ENCODE measurements at places on chromosomes 7 and 10.
A peak's percentile ranks its signal among the peaks of the same experiment; 100 is the strongest.

DNA sequence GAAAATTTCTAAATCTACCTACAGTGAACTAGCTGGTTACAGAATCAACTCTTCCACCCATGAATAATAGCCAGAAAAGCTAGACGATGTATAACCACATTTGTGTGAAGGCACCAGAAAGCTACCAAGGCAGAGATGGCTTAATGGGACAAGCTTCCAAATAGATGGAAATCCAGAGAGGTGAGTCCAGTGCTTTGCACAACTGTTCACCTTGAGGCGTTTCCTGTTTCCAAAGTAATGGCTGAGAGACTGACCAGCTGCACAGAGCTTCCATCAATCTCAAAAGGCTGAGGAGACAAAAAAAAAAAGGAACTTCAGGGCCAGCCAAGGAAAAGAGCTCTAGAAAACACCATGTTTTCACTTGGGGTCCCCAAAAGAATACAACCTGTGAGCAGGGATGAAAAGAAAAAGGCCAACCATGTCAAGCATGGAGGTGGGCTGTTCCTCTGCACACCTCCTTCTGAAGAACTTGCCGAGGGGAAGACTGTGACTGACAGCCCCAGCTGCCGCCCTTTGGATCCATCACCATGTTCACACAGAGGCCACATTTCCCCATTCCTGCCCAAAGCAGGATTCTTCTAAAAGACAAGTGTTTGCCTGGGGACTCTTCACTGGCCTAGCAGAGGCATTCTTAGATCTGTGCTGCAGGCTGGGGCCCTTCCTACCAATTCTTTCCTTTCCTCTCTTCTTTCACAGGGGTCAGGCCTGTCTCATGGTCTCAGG, 72.9 kb downstream of the ARHGAP21 start:
- DNase-seq = no peak

GRCh38 chr7:55516409-55516808, 55.9 kb downstream of the VOPP1 start:
- DNase-seq = peak; percentile 31

DNA sequence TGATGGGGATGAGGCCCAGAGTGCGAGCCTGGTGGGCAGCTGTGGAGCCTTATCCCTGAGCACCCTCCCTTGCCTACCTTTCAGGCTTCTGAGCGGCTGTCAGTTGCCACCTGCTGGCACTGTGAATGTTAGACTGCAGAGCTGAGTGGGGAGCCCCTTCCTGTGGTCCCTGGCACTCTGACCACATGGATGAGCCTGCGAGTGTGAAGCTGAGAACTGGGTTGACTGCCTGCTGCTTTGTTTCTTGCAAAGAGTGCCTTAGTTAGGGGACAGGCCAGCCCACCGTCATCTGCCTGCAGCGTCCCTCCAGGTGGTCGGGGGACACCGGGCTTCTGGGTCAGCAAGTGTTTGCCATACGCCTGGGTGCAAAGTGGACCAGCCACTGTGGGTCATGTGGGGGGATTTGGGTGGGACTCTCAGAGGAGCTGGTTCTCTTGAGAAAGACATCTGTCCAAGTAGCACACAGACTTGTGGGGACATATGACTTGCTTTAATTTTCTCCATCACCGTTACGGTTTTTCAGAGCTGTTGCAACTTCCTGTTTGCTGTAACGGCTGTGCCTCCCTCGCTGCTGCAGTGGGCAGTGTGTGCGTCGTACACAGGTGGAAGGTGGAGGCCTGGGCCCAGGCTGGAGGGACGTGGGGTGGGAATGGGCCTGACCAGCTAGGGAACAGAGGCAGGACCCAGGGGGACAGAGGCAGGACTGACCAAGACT, 13.7 kb downstream of the INPP5A start:
- DNase-seq = no peak

- DNase-seq = no peak
Observed at GRCh38 chr10:12958546-12959110, 42.9 kb downstream of the CCDC3 start.

DNA sequence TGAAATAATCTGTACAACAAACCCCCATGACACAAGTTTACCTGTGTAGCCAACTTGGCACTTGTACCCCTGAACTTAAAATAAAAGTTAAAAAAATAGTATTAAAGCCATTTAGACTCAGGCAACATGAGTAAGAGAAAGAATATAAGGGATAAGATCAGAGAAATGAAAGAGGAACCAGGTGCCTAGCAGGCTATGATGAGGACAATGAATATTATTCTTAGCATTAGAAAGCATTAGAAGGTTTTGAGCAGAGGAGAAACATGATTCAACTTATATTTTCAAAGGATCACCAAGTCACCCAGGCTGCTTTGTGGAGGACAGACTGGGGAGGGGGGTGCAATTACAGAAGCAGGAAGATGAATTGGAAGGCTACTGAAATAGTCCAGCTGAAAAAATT, 48.1 kb upstream of the TES start:
- no peak for DNase-seq

GRCh38 chr7:143280160-143280559, 4.6 kb upstream of the TMEM139 start:
- DNase-seq = no peak

DNA sequence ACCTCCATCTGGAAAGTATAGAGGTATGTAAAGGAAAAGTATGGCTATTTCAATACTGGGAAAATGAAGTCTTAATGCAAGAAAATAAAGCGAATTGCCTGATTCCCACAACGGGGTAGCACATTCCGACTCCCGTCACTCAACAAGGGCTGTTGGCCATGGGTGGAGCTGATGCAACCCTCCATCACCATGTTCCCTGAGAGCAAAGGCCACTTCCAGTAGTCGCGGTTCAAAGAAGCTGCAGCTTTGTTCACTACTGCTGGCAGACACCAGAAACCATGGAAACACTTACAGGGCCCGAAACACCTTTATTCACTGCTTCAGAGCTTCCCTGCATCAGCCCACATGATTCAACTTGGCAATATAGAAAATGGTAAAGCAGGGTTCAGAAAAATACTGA, 44.0 kb downstream of the TMEM26 start:
- DNase-seq = no peak

DNA sequence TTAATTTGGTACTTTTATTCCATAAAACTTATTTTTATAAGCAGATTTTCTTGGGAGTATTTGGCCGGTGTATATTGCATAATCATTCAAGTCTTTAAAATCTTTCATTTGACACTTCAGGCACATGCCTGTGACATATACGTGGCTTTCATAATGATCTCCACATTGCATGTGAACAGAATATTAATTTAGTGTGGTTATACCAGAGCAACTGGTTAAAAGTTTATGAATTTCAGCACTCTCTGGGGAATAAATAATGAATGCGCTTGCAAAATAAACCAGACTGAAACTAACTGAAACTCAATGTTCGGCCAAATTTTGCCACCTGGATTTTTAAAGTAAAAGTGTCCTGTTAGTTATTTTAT, 242.3 kb downstream of the GLI3 start:
- DNase-seq = no peak

- DNase-seq = no peak
Observed at GRCh38 chr7:131586259-131586658, 29.8 kb upstream of the PODXL start.

GRCh38 chr7:12152196-12152918, 58.7 kb upstream of the TMEM106B start:
- no peak for DNase-seq

GRCh38 chr10:80502621-80503583, 34.8 kb upstream of the SH2D4B start:
- no peak for DNase-seq

GRCh38 chr10:30828680-30829079, 199.1 kb upstream of the LYZL2 start:
- no peak for DNase-seq

DNA sequence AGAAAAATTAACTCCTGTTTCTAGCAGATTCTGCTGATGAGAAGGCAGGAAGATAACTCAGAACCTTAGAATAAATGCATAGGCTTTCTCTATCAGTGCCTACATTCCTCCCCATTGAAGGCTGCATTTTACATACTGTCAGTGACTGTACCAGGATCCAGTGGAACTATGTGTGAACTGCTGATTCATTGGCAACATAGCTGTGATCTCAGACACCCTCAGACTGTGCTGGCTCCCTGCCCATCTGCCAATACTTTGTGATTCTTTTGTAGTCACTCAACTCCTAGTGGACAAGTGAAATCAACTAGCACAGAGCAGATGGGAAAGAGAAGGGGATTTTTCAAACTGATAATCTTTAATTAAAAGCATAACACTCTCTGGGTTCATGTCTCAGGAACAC, 375.8 kb downstream of the MDFIC start:
- no peak for DNase-seq

DNA sequence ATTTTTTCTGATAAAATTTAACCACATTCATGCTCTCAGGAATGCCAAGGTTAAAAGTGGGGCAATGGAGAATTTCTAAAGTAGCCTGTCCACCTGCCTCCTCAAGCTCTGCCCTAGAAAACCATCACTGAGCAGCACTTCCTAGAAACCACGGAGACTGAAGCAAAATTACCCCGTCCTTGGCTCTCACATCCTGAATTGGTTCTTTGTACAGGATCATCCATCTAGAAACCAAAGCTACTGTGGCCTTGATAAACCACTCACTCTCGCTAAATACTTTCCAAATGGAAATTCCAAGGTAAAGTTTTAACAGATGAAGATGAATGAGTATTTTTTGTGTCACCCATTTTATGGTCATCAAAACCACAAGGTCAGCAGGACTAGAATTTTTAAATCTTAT, 96.6 kb downstream of the AVL9 start:
- no peak for DNase-seq

DNA sequence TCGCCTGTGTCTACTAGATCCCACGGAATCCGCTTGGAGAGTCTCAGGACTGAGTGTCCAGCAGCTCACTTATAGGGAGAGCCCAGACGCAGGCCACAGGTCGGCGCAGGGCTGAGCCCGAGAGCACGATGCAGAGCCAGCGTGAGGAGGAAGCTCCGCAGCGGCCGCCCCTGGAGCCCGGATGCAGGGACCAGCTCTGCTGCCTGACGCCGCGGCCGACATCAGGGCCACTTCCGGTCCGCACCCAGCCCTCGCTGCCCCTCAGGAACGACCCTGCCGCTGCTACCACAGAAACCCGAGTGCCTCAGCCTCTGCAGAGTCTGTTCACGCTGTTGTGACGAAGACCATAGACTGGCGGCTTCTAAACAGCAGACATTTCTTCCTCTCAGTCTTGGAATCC, 275.8 kb upstream of the PPP2R2D start:
- DNase-seq = no peak

DNA sequence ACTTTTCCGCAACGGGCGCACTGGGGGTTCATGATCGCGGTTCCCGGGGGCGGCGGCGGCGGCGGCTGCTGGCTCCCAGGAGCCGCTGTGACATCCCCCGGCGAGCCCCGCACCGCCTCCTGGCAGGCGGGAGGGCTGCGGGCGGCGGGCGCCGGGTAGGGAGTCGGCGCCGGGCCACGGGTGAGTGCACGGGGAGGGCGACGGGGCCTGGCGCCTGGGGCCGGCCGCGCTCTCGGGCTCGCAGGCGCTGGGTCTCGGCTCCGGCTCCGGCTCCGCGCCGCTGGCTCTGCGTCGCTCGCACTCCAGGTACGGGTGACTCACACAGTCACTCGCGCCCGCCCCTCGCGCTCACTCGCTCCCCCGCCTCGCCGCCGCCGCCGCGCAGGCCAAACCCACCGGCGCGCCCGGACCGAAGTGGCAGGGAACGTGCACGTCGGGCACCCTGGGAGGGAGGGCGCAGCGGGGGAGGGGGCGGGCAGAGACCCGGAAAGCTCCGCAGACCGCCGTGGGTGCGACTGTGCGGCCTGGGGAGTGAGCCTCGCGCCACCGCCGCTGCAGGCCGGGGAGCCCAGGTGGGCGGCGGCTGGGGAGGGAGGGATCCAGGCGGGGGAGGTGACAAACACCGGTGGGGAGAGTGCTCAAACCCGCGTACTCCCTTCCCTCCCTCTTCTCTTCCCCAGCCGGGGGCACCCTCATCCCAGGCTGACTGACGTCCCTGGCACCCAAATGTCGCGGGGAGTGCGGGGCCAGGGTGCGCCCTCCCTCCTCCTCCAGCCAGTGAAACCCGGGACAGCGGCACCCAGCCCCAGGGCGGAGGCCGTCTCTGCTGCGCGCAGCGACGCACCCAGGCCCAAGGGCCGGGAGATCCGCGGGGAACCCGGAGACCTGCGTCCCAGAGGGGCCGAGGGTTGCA, 276.9 kb upstream of the NEBL start:
- DNase-seq = peak; percentile 11

DNA sequence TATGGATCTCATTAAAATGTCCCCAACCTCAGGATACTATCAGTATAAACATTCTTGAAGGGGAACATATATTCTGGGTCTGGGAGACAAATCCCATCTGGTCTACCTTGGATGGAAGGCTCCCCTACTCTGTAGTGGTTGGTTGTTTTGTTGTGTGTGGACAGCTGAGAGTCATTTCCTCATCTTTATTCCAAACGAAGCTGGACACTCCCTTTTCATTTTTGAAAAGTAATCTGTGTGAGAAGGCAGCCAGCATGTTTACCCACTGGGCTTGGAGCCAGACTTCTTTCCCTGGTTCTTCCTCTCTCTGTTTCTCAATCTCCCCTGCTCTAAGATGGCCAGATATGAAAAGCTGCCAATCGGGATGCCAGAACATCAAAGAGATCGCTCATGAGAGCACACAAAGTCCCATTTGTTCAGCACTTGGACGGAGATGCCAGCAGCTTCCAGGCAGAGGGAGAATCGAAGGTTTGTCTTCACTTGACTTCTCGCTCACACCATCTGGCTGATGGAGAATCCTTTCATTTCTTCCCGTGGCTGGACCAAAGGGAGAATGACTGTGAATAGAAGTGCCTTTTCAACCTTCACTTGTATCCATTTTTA, 108.1 kb upstream of the AGR3 start:
- no peak for DNase-seq

DNA sequence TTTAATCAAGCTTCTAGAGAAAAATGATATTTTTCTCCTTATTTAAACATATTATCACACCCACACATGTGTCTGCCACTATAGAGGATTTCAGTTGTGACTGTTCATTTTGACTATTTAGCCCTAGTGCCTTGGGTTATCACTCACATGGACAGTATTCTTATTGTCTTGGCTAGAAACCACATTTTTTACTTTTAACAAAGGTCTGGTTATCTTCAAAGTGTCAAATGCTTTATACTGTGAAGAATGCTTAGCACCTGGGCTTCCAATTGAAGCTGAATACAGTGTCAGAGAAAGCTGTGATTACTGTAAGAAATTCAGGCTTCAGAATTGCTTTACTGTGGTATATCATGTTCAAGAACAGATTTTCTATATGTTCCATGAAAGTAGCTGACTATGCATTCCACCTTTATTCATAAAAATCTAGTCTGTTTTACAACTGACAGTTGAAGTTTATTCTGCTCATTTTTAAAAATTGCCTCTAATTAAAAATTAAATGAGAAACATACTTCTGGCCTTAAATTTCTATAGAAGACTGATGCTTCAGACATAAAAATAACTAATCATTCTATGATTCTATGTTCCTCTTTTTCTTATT, 278.6 kb downstream of the SEMA3D start:
- DNase-seq = no peak

DNA sequence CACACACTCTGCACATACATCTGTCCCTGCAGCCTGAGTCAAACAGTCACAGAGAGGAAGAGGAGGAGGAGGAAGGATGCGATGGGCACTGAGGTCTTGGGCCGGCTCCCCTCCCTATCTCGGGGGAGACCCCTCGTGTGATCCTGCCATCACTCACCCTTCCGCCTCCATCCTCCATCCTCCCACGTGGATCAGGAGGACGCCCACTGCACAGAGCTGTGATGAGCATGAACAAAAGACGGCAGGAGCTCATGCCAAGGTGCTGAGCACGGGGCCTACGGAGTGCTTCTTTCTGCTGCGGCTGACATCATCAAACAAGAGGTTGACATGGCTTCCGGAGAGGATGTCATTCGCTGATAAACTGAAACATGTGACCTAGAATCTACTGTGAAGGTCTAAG, 68.0 kb downstream of the DIP2C start:
- no peak for DNase-seq
